ENCODE measurements at places on chromosomes 6 and 20.

DNA sequence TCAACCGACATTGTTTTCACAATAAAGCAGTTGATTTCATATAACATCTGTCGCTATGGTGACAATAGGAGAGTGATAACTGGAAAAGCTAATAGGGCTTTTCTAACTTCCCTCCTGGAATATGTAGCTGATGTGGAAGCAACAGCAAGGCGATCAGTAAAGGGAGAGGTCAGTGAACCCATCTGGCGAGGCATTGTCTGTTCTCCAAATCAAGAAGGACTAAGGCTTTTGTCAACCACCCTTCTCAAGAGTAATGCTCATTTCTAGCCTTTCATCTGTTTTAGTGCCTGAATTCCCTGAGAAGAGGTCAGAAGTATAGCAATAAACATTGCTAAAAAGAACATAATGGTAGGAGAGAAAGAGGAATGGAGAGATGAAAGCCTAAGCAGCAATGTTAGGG is 201.3 kb downstream of the AKAP7 start:
- no peak for DNase-seq

- no peak for DNase-seq
Observed at GRCh38 chr6:103042336-103042735, 1648.8 kb downstream of the GRIK2 start.

- no peak for DNase-seq
Observed at GRCh38 chr6:12791371-12791770, 74.8 kb downstream of the PHACTR1 start.

DNA sequence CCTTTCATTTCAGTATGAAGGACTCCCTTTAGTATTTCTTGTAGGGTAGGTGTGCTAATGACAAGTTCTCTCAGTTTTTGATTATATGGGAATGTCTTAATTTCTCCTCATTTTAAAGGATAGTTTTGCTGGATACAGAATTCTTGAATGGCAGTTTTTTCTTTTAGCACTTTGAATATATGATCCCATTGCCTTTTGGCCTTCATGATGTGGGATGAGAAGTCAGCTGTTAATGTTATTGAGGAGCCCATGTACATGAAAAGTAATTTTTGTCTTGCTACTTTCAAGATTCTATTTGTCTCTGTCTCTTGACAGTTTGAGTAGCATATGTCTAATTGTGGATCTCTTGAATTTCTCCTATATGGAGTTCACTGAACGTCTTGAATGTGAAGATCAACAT is 30.9 kb downstream of the RSPH3 start:
- DNase-seq: no peak

- DNase-seq: no peak
Observed at GRCh38 chr6:43489277-43490072, 12.1 kb downstream of the TJAP1 start.

DNA sequence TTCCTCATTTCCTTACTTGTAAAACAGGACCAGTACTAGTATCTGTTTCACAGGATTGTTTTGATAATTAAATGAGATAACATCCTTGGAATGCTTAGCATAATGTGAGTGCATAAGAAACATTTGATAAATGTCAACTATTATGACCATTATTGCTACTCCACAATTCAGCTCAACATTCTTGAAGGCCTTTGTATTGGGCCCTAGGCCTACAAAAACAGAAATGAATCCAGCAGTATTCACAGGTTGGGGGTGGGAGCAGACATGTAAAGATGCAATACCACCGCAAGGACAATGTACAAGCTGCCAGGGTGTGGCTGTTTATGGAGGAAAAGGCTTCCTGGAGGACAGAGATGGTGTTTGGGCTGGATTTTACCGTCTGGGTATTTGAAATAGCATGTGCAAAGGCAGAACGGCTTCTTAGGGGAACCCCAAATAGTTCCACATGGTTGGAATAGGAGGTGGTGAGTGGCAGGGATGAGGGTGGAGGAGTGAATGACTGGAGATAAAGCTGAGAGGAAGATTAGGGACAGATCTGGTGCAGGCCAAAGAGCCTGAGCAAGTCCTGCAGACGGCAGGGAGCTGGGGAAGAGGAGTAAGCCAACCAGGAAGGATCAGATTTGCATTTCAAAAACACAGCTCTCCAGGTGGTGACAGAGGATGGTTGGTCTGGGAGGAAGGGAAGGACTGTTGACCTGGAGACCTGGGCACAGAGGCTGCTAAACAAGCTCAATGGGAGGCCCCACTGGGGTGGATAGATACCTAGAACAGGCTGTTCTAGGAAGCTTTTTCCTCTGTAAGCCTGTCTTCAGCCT is 57.0 kb upstream of the EPB41L1 start:
- DNase-seq: no peak

DNA sequence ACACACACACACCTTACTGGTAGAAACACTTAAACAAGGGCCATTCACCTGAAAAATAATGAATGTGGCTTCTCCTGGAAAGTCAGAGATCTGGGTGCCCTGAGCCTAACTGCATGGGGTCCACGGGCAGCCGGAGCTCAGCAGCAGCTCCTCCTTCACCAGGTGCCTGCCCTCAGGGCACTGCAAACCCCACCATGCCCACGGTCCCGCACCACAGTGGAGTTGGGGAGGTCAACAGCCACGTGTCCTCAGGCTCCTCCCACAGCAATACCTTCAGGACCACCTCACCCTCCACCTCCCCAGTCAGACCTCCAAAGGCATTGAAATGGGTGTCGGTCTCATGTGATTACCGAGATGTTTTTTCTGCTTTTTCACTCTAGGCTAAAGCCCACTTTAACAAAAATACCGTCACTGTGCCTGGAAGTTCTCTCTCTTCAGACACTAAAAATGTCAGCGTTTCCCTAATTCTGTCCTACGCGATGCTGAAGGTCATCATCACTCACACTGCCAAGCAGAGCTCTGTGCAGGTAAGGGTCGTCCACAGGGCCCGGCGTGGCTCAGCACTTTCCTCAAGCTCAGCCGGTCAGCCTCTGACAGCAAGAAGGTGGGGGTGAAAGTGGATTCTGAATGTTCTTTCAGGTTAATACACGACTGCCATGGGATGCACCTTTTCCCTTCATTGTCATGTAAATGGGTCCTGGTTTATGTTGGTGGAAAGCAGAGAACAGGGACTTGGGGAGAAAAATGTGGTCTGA is 48.9 kb downstream of the CDK5RAP1 start:
- DNase-seq: no peak

GRCh38 chr20:17499041-17499440 is 32.1 kb downstream of the BFSP1 start:
- no peak for DNase-seq

- DNase-seq: no peak
Observed at GRCh38 chr6:30719356-30719755, 796 bp upstream of the TUBB start.

DNA sequence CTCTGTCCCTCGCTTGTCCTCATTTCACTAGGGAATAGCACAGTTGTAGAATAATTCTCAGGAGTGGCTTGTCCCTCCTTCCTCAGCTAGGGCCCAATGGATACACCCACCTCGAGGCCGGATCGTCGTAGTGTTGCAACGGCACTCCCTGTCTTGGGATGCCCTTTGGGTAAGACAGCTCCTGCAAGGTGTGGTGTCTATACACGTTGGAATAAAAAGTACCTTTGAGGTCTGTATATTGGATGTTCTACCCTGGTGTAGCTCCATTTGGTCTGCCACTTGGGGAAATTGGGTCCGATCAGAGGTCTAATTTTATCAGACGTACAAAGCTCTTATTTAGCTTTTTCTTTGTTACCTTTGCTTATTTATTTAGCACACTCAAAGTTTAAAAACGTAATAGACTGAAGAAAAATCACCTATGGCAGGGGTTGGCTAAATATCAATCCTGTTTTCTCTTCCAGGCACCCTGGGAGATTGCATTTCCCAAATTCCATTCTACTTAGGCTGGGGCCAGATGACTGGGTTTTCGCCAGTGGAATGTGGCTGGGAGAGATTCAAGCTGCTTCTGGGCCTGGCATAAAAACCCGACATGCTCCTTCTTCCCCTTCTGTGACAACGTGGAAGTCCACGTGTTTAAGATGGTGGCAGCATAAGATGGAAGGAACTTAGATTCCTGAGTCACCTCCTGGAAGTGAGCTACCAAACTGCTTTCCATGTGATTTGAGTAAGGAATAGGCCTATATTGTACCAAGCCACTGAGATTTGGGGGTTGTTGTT is 82.3 kb upstream of the CD83 start:
- DNase-seq: no peak

DNA sequence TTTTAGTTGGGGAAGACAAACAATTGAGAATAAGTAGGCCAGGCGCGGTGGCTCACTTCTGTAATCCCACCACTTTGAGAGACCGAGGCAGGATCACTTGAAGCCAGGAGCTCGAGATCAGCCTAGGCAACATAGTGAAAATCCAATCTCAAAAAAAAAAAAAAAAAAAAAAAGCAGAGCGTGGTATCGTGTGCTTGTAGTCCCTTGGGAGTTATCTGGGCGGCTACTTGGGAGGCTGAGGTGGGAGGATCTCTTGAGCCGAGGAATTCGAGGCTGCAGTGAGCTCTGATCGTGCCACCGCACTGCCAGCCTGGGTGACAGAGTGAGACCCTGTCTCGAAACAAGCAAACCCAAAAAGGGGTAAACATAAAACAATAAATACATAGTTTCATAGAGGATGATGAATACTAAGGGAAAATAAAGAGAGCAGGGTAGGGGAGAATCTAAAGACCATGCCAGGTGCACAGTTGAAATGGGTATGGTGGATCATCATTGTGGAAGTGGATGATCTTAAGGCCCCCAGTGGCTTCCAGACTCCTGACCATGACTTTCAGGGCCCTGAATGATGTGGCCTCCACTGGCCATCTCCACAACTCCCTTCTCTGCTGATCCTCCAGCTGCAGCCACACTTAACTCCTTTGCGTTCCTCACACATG is 947 bp downstream of the POFUT1 start:
- no peak for DNase-seq

- DNase-seq: no peak
Observed at GRCh38 chr6:1242446-1242845, 69.5 kb upstream of the FOXQ1 start.

DNA sequence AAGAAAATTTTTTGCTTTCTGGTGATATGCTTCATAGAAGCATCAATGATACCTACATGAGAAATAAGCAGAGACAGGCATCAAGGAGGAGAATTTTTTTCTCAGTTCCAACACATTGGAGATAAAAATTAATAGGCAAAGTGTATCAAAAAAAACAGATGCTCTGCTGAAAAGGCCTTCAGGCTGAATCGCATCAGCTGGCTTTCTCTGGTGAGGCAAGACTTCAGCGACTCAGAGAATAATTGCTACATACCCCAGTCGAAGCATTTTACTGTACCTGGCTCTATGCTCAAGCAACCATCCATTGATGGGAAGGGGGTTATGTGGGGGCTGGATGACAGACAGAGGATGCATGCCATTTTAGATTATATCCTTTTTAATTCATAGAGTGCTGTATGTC is 415.1 kb downstream of the TFAP2A start:
- DNase-seq: no peak

DNA sequence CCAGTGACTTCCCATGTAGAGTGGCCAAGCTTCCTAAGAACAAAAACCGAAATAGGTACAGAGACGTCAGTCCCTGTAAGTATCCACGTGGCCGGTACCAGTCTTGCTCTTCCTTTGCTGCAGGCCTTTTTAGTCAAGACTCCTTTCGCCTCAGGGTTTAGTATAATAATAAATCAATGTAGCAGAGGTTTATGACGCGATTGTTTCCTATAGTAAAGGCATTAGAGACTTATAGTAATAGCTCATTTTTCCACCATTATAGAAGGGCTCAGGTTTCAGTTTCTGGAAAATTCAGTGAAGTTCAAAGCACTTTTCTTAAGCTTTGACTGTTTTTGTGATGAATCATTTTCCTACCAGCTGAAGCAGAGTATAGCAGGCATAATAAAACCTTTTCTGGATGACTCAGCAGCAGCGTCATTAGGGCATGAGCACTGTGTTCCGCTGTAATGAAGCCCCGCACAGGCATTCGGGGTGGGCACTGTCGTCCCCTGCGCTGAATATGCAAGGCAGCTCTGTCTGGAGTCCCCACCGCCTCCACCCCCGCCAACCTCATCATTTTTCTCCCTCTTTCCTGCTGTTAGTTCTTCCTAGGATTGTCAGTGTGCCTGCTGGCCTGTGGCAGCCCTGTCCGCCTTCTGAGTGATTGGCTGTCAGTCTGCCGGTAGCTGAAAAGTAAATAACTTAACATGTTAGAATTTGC is 51.3 kb downstream of the PTPN1 start:
- DNase-seq: no peak

GRCh38 chr6:91715171-91715805 is 1128.4 kb upstream of the MAP3K7 start:
- DNase-seq: no peak
